Urinary bladder (tissue), 4 donors: ENCODE measurements at places on chromosomes 3 and 15. TPM values are rescaled to one million over a fixed set of nuclear protein-coding genes. Genes with fewer than 3 reads are reported as not detected.

SUSD5 gene
- 3.0 TPM for total RNA-seq

TEX9 gene
- total RNA-seq = 17.3 TPM

UACA gene
- 195 TPM for total RNA-seq

CCRL2 gene
- 2.5 TPM for total RNA-seq

CX3CR1 gene
- total RNA-seq = 5.6 TPM

GRCh38 chr15:59039225-59039624 is 51.8 kb downstream of the RNF111 start:
- no peak for DNase-seq

DNA sequence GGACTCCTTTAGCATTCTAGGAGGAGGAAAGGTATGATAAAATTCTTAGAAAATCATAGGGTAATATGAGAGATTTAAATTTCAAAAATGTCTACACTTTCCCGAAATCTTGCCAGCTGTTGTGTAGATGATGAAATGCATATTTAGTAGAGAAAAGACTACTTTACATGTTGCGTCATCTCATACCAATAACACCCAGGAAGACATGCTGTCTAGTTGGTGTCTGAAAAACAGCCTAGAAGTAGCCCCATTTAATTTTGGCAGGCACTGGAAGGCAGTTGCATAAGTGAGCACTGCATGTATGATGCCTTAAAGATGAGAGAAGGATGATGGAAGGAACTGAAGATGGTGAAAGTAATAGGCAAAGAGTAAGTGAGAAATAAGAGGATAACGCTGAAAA is 310.5 kb upstream of the TPM1 start:
- DNase-seq = no peak

- DNase-seq = no peak
Observed at GRCh38 chr15:94411285-94411684, 179.9 kb downstream of the MCTP2 start.

DNA sequence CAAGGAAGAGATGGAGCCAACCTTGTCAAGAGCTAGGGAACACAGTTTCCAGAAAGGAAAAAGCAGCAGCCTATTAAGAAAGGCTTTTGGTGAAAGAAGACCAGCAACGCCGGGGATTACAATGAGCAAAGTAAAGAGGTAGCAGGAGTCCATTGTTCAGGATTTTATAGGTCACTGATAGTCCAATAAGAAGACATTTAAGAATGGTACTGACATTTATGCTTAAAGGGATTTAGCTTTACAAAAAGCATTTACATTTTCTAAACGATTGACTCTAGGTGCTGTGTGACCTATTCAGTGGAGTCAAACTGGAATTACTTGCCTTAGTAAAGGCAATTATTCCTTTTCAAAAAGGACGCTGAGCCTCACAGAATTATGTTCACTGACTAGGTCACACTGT is 40.8 kb downstream of the CSNK1G1 start:
- no peak for DNase-seq

GRCh38 chr15:27330326-27330725 is 359.3 kb downstream of the GABRG3 start:
- no peak for DNase-seq

DNA sequence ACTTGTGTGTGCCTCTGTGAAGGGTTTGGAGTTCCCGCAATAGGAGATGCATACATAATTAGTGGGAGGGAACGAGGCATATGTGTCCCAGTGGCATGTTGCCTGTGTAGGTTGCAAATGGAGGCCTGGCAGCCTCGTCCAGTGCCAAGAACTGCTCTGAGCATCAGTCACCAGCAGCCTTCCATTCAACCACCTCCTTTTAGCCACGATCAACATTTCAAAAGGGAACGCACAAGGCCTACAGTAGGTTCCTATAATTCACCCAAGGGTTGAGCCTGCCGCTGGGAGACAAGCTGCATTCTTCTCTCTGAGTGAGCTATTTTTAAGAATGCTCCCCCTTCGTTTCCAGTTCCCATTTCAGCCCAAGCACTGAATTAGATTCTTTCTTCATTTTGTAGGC is 78.8 kb upstream of the CTNNB1 start:
- no peak for DNase-seq

GRCh38 chr3:38255627-38256026 is 10.0 kb upstream of the SLC22A13 start:
- DNase-seq = no peak

- DNase-seq = no peak
Observed at GRCh38 chr15:25862472-25863110, 536 bp downstream of the ATP10A start.

DNA sequence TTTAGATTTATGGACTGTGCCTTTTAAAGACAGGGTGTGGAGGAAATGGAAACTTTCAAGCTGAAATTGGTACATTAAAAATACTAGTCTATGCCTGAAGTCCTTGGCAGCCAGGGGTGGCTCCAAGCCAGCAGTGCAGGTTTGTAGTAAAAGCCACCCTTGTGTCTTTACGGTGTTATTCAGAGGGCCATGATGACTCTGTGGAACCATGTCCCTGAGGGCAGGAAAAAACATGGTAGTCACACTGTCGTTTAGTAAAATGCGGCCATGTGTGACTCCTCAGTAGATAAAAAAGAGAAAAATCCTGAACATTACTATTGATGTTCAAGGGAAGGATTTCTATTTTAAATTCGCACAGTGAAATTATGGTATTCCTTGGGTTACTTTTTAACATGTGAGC is 2.7 kb downstream of the FAN1 start:
- no peak for DNase-seq

- no peak for DNase-seq
Observed at GRCh38 chr3:142027300-142027699, 122.0 kb downstream of the TFDP2 start.

- DNase-seq = no peak
Observed at GRCh38 chr15:66838671-66839239, 136.7 kb downstream of the SMAD6 start.
